ENCODE measurements at places on chromosomes 1 and 21. TPM values are rescaled to one million over a fixed set of nuclear protein-coding genes. Genes with fewer than 3 reads are reported as not detected.

Gene PYHIN1
- polyA plus RNA-seq = not detected

Gene MR1
- 0.53 TPM for polyA plus RNA-seq

Gene KIF21B
- 1.4 TPM for polyA plus RNA-seq

Gene CDC20
- not detected for polyA plus RNA-seq

Gene CASP9
- 2.1 TPM for polyA plus RNA-seq

Gene WNT3A
- not detected for polyA plus RNA-seq

Gene CHIA
- not detected for polyA plus RNA-seq

Gene CD52
- 2.4 TPM for polyA plus RNA-seq

Gene SPRR5
- polyA plus RNA-seq = not detected

Data from Purkinje cell (primary cell).